ENCODE measurements at places on chromosomes 1 and 21.

GRCh38 chr21:41972511-41973205 is 18.8 kb upstream of the C2CD2 start:
- no peak for DNase-seq

DNA sequence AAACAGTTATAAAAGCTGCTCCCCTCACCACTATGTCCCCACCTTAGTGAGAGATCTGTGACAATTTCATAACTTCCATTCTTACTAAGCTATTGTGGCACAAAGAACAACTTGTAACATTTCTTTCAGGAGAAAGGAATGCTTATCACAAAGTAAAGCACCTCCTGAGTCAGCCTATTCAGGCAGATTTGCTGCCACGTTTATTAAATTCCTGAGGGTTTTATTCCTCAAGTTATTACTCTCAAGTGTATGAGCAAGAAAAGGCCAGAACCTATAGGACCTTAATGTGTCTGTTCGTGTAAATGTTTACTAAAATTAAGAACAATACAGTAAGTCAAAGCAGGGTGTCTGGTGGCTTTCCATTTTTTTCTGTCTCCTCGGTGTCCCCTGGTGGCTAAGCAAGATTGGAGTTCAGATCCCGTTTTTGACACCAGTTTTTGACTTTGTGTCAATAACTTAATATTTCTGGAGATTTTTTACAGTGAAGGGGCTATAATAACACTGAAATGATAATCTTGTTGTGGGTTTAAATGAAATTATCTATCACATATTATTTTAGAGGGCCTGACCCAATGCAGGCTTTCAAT is 1539.6 kb downstream of the BRINP3 start:
- DNase-seq: no peak

DNA sequence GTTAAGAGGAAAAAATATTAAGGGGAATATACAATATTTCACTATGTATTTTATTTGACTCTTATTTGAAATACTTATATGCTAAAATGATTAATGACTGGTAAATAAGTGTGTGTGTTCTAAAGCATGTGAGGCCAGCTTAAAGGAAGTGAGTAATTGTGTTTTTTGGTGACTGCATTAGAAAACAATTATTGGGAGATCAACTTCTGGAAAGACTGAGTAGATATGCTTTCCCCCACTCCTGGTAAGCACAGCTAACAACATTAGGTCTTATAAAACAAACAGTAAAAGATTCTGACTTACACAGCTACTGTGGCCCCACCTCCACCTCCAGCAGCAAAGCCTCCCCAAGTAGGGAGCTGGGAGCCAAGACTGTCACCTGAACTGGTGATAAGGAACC is 403.0 kb downstream of the SRGAP2C start:
- DNase-seq: no peak

DNA sequence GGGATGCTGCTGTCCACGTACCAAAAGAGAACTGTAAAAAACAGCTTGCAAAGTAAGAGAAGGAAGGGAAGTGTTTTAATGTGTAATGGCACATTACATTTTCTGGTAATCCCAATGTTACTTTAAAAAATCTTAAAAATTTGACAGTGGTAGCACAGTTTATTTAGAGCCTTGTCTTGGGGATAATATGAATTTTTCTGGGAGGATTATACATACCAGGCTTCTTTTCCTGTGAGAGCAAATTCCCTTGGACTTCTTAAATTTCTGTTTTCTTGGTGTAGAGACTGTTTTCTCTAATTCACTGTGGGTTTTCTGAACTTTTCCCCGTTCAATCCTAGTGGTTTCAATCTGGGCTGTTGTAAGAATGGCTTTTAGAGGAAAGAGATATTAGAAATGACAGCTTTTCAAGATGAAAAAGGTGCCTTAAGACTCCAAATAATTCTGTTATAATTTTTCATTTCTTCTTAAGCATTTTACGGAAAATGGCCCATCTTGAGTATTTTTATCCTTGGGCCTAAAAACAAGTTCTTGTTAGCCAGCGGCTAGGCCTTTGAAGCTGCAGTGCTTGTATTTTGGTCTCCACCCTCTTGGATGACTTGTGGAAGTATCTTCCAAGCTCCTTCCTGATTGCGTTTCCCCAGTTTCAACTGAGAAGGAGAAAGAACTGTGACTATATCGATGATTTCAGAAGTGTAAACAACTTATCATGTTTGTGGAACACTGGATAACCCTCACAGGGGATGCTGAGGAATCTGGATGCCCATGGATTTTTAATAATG is 70.0 kb downstream of the LEPR start:
- no peak for DNase-seq

- DNase-seq: no peak
Observed at GRCh38 chr21:27403011-27403410, 436.1 kb upstream of the ADAMTS5 start.

GRCh38 chr1:162406811-162407210 is 5.1 kb downstream of the SH2D1B start:
- DNase-seq: no peak

GRCh38 chr1:5453347-5453746 is 538.9 kb downstream of the NPHP4 start:
- no peak for DNase-seq

GRCh38 chr1:20188455-20188817 is 2.1 kb upstream of the PLA2G2C start:
- no peak for DNase-seq

GRCh38 chr1:7783178-7783711 is 846 bp upstream of the PER3 start:
- DNase-seq: peak; percentile 31
